Activated T-cell treated with anti-CD3 and anti-CD28 coated beads for 1 hour (primary cell): ENCODE measurements at places on chromosomes 7 and 10.

DNA sequence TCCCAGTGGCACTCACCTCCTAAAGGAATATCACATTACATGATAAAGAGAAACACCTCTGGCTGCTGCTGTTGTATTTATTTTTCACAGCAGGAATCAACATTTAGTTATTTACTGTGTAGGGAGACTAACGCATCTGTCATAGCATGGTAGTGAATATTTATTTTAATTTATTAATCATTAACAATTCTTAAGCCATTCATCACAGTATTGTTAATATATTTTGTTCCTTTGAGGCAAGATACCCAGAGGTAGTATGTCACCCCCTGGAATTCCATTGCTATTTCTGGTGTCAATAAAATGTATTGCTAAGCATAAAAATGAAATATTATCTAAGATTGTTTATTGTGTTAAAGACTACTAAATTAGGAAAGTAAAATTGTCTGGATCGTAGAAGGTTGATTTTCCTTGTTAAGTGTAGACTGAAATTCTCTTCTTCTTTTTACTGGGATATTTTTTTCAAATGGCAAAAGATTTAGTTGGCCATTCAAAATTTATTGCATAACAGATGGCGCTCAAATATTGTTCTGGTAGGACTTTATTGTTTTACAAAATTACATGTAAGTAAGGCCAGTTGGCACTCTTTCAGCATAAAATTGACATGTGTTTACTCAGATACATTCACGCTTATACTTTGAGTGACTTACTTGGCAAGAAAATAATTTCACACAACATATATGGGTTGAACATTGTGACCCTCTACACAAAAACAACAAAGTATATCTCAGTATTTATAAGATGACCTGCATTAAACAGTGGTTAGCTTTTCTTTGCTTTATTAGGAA, 1358.7 kb upstream of the SORCS1 start:
- no peak for DNase-seq

DNA sequence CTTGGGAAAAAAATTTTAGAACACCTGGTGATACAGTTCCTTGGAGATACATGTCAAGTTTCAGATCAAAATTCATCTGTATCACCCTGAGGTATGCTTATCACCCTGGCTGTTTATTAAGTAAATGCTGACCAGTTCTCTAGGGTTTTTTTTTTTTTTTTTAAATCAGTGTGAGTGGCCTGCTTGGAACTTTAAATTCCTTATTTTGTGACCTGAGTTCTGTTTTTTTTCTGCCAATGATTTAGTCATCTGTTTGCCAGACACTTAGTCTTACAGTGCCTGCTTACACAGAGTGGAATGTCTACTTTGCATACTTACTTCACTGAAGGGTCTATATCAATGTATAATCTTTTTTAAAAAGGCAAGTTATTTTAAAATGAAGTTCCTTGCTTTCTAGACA, 1.8 kb downstream of the TSPAN13 start:
- DNase-seq = no peak

DNA sequence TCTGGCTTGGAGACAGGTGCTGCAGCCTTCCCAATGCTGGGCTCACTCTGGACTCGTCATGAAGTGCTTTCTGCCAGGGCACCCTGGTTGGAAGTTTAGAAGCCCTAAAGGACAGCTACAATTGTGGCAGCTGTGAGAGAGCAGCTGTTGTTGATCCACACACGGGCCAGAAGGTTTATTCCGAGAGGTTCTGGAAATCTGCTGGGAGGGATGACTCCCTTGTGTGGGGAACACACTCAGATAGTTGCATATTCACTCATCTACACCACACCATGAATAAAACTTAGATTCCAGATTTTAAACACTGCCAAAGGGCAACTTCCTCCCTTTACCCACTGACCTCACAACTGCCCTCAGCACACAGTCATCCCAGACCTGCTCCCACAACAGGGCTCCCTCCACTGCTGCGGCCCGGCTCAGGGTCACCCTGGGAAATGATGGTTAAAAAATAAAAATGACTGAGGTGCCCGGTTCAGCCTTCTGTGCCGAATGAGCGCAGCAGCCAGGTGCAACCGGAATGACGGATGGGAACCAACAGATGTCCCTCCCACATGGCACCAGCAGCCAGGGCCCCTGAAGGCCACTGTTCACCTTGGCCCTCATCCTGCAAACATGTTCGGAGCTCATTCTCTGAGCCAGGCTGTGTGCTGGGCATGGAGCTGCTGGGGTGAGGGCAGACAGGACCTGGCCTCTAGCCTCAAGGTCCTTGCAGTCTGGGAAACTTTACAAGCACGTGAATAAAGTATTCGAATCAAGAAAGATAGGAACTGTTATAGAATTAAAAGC, 40.2 kb downstream of the ASB13 start:
- DNase-seq = no peak

- DNase-seq = no peak
Observed at GRCh38 chr7:21782996-21783395, 162.7 kb downstream of the CDCA7L start.

- DNase-seq = no peak
Observed at GRCh38 chr7:116652793-116653192, 19.2 kb upstream of the MET start.

- DNase-seq = no peak
Observed at GRCh38 chr7:41742401-41743020, 39.6 kb upstream of the INHBA start.
